ENCODE measurements at places on chromosomes 6 and 20.

DNA sequence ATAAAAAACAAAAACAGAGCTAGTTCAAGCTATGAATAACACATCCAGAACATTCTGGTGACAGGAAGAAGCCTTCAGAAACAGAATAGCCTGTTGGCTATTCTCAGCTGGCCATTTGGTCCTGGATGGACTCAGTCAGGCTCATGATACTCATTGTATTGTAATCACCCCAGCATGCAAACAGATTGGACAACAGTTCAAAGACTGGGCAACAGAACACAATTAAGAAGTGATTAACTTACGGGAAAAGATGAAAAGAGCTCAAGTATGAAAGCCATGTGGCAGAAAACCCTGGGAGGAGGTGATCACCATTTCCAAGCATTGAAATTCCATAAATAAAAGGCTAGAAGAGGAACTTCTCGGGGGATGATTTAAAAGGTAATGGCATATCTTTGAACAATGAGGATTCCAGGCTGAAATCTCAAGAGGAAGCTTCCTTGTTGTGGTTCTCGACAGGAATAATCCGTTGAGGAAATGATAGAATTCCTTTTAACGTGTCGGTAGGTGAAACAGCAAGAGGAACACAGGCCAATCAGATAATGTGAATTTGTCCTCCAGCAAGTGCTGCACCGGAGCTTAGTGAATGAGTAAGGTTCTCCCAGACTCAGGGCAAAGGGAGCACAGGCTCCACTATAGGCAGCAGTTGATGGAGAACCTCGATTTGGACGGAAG lies 172.4 kb downstream of the BCAS1 start:
- no peak for DNase-seq

DNA sequence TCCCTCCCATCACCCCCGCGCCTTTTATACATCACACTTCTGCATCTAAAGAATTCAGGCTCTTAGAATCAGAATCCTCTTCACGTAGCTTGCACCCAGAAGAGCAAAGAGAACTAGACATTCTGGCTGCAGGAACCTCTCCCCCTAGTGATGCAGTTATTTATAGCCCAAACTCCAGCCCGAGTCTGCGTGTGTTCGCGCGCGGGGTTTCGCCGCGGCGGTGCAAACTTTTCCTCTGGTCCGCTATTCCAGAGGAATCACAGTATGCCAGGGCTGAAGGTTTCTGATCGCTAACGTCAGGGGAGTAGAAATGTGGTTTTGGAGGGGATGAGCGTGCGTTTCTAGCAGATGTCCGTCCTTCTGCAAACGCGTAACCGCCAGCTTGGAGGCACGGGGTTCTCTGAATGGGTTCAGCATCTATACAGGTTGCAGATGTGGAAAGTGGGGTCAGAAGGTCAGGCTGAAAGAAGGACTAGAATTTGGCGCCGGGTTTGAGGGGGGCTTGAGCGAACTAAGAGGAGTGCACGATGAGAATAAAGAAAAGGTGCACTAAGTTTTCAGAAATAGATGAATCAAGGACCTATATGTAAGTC lies 1.8 kb downstream of the EPHA7 start:
- DNase-seq: no peak

GRCh38 chr6:82035526-82035925 lies 212.0 kb downstream of the IBTK start:
- DNase-seq: no peak

GRCh38 chr20:11267131-11267761 lies 593.4 kb upstream of the JAG1 start:
- no peak for DNase-seq

DNA sequence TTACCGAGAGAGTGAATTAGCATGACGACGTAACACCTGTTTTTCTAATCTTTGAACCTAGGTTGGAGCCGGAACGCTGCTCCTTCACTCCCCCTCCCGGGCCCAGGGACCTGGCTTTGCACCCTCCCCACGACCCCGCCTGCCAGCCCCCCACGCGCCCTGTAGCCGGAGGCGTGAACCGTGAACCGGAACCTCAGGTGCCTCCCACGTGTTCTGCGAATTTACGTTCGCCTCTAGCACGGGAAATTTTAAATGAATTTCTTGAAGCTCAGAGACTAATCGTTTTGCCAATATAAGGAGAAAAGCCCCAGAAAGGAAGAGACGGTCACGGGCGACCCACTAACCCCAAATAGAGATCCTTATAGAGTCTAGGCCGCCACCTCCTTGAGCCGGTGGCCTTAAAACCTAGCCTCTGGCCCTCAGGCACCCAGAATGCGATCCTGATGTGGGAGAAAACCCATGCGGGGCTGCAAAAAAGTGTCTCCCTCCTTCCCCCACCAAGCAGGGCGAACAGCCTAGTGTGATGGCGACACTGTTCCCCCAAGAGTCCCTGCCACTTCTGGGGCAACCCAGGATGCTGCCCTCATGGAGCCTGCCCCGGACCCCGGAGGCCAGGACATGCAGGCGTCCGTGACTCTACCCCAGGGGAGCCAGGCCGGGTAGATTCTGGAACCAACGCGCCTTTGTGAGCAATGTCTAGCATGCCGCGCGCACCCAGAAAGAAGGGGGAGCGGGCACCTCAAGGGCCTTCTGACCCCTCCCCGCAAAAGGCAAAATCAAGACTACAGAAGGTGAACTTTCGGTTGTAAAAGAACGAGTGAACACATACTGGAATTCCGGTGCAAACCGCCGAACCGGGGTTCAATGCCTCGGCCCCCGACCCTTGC lies 2.7 kb upstream of the SIM1 start:
- DNase-seq: no peak

DNA sequence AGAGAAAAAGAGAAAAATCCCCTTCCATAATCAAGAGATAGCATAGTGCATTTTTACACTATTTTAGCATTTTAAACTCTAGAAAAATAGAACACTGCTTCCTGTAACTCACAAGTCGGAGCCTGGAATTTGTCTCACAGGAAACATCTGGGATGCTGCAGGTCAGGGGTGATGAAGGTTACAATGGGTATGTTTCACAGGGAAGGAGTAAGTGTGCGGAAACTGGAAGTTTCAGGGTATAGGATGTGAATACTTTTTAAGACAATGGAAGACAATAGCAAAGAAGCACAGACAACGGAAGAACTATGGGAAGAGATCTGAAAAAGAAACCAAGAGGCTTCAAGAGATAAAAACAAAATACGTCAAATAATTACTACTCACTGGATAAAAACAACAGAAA lies 361.0 kb upstream of the MARCKS start:
- no peak for DNase-seq

GRCh38 chr6:2630359-2630758 lies 120.4 kb downstream of the MYLK4 start:
- no peak for DNase-seq
